ENCODE measurements at places on chromosomes 13 and 19. TPM values are rescaled to one million over a fixed set of nuclear protein-coding genes. Genes with fewer than 3 reads are reported as not detected.

ZNF610 gene
- total RNA-seq = 1.9 TPM

ZNF177 gene
- total RNA-seq = 2.4 TPM

SIGLECL1 gene
- not detected for total RNA-seq

ELAVL3 gene
- not detected for total RNA-seq

FXYD3 gene
- total RNA-seq = not detected

GRCh38 chr13:31094331-31095015, 67.2 kb downstream of the HSPH1 start:
- no peaks in the 10 kb centered on the region for H3K4me1 ChIP-seq
- H3K4me3 ChIP-seq = no peak overlapping the region
- no peak overlapping the region for H3K27ac ChIP-seq
- no peak for DNase-seq
- H3K27me3 ChIP-seq = peaks cover 8% of the 10 kb centered on the region

- H3K4me3 ChIP-seq = no peak overlapping the region
- no peaks in the 10 kb centered on the region for H3K36me3 ChIP-seq
- DNase-seq = no peak
- no peaks in the 10 kb centered on the region for H3K27me3 ChIP-seq
- no peaks in the 10 kb centered on the region for H3K4me1 ChIP-seq
- H3K27ac ChIP-seq = peak overlapping the region; percentile 63
Observed at GRCh38 chr13:40221460-40222201, 444.8 kb downstream of the FOXO1 start.

- no peak for DNase-seq
- no peak overlapping the region for H3K27ac ChIP-seq
- H3K27me3 ChIP-seq = no peaks in the 10 kb centered on the region
- peaks cover 18% of the 10 kb centered on the region for H3K36me3 ChIP-seq
Observed at GRCh38 chr19:49534632-49535385, 7.0 kb downstream of the RCN3 start.

- H3K4me3 ChIP-seq = no peak overlapping the region
- H3K27me3 ChIP-seq = no peaks in the 10 kb centered on the region
- DNase-seq = no peak
- no peaks in the 10 kb centered on the region for H3K36me3 ChIP-seq
- peaks cover 23% of the 10 kb centered on the region for H3K4me1 ChIP-seq
Observed at GRCh38 chr19:16449330-16449961, 22.3 kb downstream of the EPS15L1 start.

DNA sequence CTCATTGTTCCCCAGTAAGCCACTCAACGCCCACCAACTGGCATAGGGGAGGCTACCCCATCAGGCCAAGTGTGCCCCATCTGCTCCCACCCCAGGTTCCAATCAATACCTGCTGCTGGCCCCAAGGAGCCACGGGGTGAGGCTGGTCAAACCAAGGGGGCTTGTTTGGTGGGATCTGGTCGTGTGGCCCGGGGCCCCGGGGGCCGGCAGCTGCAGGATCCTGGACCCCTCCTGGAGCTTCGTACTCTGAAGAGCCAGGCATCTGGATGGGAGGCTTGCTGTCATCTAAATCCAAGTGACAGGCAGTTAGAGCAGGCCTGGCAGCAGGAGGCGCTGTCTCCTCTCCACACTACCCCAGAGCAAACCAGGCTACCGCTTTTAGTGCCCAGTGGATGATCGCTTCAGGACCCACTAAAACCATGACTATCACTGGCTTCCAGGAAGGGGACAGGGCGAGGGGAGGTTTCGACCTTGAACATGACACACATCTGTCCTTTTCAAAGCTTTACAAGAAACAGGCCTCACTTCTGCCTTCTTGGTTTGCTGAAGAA, 14.2 kb downstream of the CHERP start:
- H3K27me3 ChIP-seq = no peaks in the 10 kb centered on the region
- DNase-seq = no peak
- no peaks in the 10 kb centered on the region for H3K4me1 ChIP-seq
- peaks cover 100% of the 10 kb centered on the region for H3K36me3 ChIP-seq
- no peak overlapping the region for H3K4me3 ChIP-seq
- no peak overlapping the region for H3K27ac ChIP-seq

GRCh38 chr19:17415121-17415520, 4.7 kb upstream of the MVB12A start:
- peak overlapping the region; percentile 22 for H3K27ac ChIP-seq
- no peaks in the 10 kb centered on the region for H3K27me3 ChIP-seq
- no peaks in the 10 kb centered on the region for H3K36me3 ChIP-seq
- no peak overlapping the region for H3K4me3 ChIP-seq
- no peak for DNase-seq
- H3K4me1 ChIP-seq = peaks cover 17% of the 10 kb centered on the region

DNA sequence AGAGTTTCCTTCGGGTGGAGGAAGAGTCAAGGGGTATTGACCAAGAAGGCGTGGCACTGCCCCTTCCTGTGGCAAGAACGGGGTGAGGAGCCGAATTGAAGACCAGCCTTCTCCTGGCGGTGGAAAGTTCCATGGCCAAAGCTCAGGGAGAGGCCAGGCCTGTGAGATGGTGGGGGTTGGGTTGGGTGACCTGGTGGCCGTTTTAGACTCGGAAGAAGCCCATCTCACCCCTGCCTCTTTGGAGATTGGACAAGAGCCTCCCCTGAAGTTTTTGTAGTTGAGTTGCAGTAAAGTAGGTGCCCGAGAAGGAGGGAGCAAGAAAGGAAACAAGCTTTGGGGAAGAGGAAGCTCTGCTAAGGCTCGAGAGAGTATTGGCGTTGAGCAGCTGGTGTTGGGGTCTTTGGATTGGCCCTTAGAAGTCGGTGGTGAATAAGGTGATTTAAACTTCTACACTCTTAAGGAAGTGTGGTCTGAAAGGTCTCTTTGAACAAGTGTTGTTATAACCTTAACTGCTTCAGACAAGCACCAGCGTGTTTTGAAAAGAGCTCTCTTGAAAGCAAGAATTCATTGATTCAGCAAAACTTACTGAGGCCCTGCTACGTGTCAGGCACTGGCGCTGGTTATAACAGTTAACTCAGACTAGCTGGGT, 964 bp downstream of the SPINT2 start:
- no peaks in the 10 kb centered on the region for H3K36me3 ChIP-seq
- no peak overlapping the region for H3K27ac ChIP-seq
- DNase-seq = no peak
- H3K27me3 ChIP-seq = no peaks in the 10 kb centered on the region
- H3K4me3 ChIP-seq = peak overlapping the region; percentile 72

GRCh38 chr13:28719227-28720055, 671 bp upstream of the SLC46A3 start:
- DNase-seq = no peak
- H3K4me1 ChIP-seq = peaks cover 7% of the 10 kb centered on the region
- H3K27ac ChIP-seq = peak overlapping the region; percentile 73

DNA sequence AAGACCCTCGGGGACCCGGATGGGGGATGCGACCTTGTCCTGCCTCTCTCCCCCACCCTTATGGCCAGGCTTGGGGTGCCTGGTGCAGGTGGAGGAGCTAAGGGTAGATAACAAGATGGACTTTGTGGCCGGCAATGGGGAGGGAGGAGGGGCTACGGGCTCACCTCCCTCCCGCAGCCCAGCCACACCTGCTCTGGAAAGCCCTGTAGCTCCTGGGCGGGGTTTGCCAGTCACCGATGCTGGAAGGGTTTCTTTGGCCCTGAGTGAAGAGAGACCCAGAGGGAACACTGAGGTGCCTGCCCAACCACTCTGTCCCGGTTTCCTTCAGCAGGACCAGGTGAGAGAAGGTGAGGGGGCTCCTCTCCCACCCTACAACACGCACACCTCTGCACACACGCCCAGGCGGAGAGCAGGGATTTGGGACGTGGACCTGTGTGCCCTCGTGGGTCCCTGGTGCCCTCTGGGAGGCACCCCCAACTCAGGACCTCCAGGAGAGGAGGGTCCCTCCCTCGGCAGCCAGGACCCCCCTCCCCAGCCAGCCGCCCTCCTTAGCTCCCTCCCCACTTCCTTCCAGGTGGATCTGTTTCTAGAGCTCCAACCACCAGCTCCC, at the start of gene FUT2:
Gene FUT2, plus strand, starts transcription at position 229 of the 610 bp plus-strand sequence. CDS start 6,986 bp downstream, outside the sequence.
- no peak for DNase-seq
- no peaks in the 10 kb centered on the region for H3K27me3 ChIP-seq
- no peak within 1 kb of the TSS for H3K4me3 ChIP-seq
- H3K27ac ChIP-seq = no peak within 1 kb of the TSS
- H3K4me1 ChIP-seq = no peaks in the 10 kb centered on the region
- H3K36me3 ChIP-seq = no peaks in the 10 kb centered on the region
